Hematopoietic multipotent progenitor cell treated with erythropoietin and hydrocortisone succinate and interleukin-3 and kit ligand, for 15 days (in vitro differentiated cells): ENCODE measurements at places on chromosomes 13 and 19.

DNA sequence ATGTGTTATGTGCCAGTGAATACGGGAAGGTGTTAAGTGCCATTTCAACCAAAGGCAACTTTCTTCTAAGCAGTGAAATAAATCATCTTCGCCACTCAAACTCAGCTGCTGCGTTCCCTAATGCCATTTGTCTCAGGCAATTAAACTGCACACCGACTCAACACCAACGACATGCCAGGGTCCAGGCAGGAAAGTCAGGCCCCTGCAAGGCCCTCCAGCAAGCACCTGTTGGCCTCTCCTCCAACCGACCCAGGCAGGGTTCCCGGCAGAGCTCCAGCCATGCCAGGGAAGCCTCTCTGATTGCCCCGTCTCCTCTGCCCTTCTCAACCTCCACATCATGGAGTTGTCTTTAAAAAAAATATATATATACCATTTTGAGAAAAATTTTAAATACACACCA is 21.8 kb downstream of the SAFB2 start:
- DNase-seq = no peak

DNA sequence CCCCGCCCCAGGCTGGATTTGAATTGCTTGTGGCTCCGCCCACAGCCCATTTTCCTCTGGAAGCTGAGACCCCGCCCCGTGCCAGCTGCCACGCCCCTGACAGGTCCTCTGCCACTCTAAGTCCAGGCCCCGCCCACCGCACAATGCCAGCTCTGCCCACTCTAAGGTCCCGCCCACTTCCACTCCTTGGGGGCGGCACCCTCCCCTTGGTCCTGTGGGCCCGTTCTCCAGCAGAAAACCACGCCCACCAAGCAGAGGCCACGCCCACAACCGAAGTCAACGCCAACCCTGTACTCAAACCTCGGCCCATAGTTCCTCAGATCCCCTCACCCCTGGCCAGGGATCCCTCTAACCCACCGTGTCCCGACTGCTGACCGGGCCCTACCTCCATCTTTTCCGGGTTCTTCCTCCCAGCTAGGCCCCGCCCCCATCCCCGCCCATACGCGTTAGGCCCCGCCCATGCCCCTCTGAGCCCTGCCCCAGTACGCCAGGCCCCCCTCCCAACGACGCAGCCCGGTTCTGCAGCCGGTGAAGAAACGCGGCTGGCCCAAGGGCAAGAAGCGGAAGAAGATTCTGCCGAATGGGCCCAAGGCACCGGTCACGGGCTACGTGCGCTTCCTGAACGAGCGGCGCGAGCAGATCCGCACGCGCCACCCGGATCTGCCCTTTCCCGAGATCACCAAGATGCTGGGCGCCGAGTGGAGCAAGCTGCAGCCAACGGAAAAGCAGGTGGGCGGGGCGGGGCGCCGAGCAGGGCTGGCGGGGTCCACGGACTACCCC is 1.3 kb downstream of the HMG20B start:
- DNase-seq = peak; percentile 95

DNA sequence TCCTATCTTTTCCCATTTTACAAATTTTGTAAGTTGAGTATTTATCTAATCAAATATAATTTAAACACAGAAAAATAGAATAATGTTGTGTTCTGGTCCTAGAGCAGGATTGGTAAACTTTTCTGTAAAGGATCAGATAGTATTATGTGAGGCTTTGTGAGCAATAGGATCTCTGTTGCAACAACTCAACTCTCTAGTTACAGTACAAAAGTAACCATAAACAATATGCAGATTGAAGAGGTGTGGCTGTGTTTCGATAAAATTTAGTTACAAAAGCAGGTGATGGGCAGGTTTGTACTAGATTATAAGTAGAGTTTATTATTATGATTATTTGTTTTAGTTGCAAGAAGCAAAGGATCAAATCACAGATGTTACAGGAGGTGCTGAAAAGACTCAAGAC is 15.2 kb upstream of the C1QTNF9B start:
- DNase-seq = no peak

DNA sequence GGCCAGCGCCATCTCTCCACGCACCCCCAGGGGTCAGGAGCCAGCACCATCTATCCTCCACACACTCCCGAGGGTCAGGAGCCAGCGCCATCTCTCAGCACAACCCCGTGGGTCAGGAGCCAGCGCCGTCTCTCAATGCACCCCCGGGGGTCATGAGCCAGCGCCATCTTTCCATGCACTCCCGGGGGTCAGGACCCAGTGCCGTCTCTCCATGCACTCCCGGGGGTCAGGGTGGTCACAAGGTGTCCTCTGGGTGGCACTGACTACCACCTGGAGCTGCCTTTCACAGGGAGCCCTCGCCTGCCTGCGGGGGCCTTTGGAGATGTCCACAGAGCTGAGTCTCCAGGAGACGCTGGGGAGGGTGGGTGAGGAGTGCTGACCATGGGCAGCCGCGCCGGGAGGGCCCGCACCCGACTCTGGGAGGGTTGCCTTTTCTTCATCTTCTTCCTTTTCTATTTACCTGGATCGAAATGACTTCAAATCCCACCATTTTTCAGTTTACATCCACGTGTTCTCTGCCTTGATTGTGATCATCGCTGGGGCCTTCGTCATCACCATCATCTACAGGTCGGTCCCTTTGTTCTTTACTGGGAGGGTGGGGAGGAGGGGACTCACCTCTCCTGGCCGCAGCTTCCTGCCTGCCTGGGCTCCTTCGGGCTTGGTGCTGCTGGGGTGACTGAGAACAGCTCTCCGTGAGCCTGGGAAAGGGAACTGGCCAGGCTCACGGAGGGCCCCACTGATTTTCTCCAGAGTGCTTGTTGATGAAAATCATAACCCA is 19.1 kb downstream of the TEX29 start:
- DNase-seq = no peak

DNA sequence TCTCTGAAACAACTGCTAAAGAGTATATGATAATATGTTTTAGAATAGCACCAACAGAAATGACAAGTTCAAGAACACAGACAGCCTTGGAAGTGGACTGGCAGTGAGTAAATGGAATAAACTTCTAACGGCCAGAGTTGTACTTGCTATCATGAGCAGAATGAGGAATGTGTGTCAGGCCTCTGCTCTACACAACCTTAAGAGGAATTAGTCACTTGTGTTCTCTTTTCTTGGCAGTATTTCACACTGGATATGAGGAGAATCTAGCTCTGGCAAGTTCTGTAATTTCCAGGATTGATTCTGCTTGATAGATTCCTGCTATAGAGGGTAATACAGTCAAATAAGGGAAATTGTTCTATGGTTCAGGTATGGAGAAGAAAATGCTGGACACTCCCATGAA is 757.3 kb downstream of the EFNB2 start:
- DNase-seq = no peak

GRCh38 chr13:90633849-90634248 is 713.6 kb upstream of the MIR17HG start:
- DNase-seq = no peak

- no peak for DNase-seq
These were observed 73.7 kb downstream of the ERICH6B start for GRCh38 chr13:45541806-45542205.
